ENCODE measurements at places on chromosomes 3 and 15. TPM values are rescaled to one million over a fixed set of nuclear protein-coding genes. Genes with fewer than 3 reads are reported as not detected.

GRCh38 chr15:38176155-38176554 lies 76.5 kb upstream of the SPRED1 start:
- DNase-seq: no peak

DNA sequence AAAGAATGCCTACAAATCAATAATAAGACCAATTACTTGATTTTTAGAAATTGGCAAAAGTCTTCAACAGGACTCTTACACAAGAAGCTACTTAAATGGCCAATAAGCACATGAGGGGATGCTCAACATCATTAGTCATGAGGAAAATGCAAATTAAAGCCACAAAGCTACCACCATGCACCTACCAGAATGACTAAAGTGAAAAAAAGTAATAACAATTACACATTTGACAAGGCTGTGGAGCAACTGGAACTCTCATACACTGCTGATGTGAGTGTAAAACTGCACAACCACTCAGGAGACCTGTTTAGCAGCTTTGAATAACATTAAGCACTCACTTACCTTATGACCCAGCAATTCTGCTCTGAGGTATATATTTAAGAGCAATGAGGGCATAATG lies 68.4 kb downstream of the PPCDC start:
- no peak for DNase-seq

GRCh38 chr3:54188176-54188791 lies 65.9 kb downstream of the CACNA2D3 start:
- peak; percentile 80 for DNase-seq

- no peak for DNase-seq
These were observed 316.4 kb downstream of the ZNF621 start for GRCh38 chr3:40841131-40841530.

GRCh38 chr15:80997692-80998091 lies 3.0 kb upstream of the TLNRD1 start:
- no peak for DNase-seq

- no peak for DNase-seq
These were observed 59.1 kb upstream of the TOP2B start for GRCh38 chr3:25723802-25724201.

DNA sequence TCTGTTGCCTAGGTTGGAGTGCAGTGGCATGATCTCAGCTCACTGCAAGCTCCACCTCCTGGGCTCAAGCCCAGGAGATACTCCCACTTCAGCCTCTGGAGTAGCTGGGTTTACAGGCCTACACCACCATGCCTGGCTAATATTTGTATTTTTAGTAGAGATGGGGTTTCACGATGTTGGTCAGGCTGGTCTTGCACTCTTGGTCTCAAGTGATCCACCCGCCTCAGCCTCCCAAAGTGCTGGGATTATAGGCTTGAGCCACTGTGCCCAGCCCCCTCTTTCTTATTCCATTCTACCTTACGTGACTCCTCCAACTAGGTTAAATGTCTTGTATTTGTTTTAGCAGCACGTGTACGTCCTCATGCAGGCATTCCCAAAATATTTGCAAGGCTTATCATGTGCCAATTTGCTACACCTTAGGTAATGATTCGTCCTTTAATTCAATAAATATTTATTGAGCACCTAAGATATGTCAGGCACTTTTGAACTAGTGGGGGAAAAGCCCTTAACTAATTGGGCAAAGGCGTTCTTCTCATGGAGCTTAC lies 14.9 kb upstream of the MAGI1 start:
- no peak for DNase-seq

- no peak for DNase-seq
These were observed 223.0 kb upstream of the BHLHE40 start for GRCh38 chr3:4756057-4756775.

DNA sequence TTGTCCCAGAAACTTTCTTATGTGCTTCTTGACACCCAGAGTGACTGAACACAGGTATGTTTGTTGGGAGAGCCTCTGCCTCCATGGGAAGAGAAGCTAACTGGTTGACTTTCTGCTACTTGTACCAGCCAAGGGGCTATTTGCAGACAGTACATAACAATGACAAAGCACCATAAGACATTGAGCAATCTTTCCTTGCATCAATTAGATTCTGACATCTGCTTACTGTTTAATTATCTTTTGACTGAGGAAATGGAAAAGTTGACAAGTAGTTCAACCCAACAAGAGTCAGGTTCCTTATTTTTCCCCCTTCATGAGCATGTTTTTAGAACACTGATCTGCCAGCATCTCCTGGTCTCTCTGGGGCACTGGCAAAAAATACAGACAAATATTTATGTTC lies 157.7 kb downstream of the RPLP1 start:
- no peak for DNase-seq

- no peak for DNase-seq
These were observed 41.3 kb downstream of the FAM3D start for GRCh38 chr3:58625196-58625824.

DNA sequence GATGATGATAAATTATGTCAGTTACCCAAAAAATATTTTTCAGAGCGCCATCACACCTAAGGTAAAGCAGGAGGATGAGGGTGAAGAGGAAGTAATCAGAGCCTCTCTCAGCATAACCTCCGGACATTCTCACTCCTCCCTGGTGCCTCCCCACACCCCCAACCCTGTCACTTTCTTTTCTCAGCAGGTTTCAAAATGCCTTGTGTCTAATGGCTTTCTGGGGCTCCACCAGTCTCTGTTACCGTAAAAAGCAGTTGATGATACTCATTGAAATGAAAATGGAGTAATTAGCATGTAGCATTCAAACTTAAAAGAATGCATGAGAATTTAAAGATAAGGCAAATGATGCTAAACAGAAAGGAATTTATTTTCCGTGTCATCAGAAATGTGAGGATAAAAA lies 180.0 kb downstream of the ERC2 start:
- no peak for DNase-seq

DNA sequence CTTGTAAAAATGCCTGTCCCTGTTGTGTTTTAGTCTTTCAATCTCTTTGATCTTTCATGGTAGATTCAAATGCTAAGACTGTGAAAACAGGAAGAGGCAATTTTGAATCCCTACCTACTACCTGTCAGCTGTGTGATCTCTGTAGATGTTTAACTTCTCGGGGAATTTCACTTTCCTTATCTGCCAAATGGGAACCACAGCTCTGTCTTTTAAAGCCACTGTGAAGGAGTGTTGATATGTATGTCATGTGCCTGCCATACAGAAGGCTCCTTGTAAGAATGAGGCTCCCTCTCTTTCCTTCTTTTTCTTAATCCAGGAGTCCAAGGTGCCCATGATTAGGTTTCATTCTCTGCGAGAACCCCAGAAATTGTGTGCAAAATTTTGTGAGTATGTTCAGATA lies 139.6 kb upstream of the ADAMTS9 start:
- DNase-seq: no peak

DNA sequence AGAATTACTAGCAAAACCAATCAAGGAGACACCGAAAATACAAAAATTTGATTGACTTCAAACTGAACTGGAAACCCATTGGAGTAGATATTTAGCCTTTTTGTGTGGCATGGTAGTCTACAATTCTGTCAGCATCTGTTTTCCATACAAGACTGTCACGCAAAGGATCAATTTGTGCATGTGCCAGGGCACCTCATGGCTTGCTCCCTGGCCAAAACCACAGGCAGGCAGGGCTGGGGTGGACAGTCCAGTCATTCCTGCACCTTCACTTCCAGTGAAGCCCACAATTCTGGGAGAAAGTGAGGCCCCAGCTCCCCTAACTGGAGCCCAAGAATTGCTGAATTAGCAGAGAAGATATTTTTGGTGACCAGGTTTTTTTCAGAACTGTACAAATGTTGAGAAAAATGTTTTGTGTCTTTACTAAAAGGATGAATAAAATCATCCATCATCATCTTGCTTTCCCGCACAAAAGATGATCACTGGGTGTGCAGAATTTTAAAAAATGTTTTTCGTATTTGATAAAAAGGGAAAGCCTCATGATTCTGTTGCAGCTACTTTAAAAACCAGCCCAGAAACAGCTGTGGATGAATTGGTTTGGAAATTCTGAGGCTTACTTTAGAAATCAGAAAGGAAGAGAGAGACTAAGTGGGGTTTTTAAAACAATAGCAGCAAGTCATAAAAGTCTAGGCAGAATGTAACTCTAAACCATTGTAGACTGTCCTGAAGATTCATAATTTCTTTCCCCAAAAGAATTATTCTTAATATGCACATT lies 86.4 kb downstream of the PCCB start:
- no peak for DNase-seq

GRCh38 chr3:127464642-127465041 lies 125.9 kb downstream of the TPRA1 start:
- DNase-seq: no peak

GRCh38 chr3:11248596-11248995 lies 23.6 kb upstream of the ATG7 start:
- DNase-seq: no peak

- no peak for DNase-seq
These were observed 402.1 kb upstream of the MCTP2 start for GRCh38 chr15:93829115-93829870.

DNA sequence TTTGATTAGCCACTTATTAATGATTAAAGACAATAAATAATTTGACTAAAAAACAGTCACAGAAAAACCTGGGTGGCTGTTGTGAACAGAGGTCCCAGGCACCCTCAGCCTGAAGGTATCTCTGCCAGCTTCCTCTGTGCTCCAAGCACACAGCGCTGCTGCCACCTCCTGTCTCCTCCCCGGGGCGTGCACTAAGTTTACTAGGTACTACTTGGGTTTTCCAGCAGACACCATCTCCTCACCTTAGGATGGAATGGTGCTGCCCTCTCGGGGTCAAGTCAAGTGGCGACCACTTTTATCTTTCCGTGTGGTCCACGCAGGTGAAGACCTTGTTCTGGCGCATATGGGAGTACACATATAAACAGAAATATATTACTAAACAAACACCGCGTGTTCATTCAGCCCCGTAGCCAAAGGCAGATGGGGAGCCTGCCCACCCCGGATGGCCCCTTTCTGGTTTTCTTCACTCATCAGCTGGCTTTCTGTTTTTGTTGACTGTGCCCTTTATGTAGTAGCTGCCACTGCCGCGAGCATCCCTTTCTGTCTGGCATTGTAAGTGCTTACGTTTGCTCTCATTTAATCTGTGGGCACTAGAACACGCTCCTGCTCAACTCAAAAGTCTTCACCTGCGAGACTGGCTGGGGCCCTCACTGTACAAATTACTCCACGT lies 128.0 kb downstream of the LRIG1 start:
- DNase-seq: no peak

DNA sequence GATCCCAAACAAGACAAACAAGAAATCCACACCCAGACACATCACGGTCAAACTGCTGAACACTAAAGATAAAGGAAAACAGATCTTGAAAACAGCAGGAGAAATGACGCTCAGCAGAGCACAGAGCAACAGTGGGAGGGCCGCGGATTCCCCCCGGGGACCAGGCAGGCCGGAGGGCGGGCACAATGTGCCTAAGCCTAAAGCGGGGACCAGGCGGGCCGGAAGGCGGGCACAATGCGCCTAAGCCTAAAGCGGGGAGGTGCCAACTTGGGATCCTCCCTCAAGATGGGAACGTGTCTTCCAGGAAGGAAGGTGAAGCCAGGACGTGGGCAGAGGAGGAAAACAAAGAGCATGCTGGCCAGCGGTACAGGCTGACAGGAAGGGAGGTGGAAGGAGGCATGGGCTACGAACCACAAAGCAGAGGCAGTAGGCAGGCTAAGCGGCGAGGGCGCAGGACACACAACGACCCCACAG lies 31.1 kb downstream of the CYFIP1 start:
- peak; percentile 28 for DNase-seq

GRCh38 chr3:108879915-108880314 lies 57.3 kb downstream of the TRAT1 start:
- no peak for DNase-seq

VIPR1 gene
- 2.1 TPM for polyA plus RNA-seq

CYP1A2 gene
- polyA plus RNA-seq: not detected

RHOV gene
- polyA plus RNA-seq: 2.3 TPM

INTS14 gene
- 47.1 TPM for polyA plus RNA-seq

SAMD7 gene
- polyA plus RNA-seq: not detected

LRRC49 gene
- 16.4 TPM for polyA plus RNA-seq

Data from right renal pelvis (tissue), 4 donors.